Trophoblast cell (in vitro differentiated cells and primary cell): ENCODE measurements at places on chromosomes 7 and 10.

GRCh38 chr7:123135960-123136359 is 63.8 kb downstream of the SLC13A1 start:
- H3K27me3 ChIP-seq, result no peaks in the 10 kb centered on the region
- no peak for DNase-seq
- no peak overlapping the region for H3K4me3 ChIP-seq
- no peak overlapping the region for H3K27ac ChIP-seq
- H3K36me3 ChIP-seq, result no peaks in the 10 kb centered on the region

GRCh38 chr7:28956608-28957063 is 1.5 kb downstream of the TRIL start:
- peaks cover 20% of the 10 kb centered on the region for H3K4me1 ChIP-seq
- H3K36me3 ChIP-seq, result no peaks in the 10 kb centered on the region
- H3K27ac ChIP-seq, result peak overlapping the region; percentile 76

- no peak for DNase-seq
- H3K36me3 ChIP-seq, result no peaks in the 10 kb centered on the region
- H3K4me1 ChIP-seq, result peaks cover 18% of the 10 kb centered on the region
- H3K27ac ChIP-seq, result no peak overlapping the region
- H3K27me3 ChIP-seq, result no peaks in the 10 kb centered on the region
- H3K4me3 ChIP-seq, result no peak overlapping the region
Measured at GRCh38 chr10:4059471-4060138, 274.6 kb upstream of the KLF6 start.

DNA sequence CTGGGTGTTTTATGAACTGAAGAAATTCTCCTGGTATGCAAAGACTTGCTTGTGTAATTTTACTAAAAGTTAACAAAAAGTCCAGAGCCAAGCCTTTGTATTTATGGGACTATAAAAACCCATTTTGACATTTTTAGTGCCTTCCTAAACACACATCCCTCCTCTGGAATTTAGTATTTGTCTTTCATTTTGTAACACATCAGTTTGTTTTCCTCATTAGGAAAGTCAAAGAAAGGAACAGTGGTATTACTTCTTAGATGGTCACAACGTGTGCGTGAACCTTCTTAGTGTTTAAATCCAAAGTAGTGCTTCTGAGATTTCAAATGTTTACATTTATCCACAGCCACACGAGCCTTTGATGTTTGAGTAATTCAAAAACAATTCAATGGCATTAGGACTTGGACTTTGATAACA is 103.2 kb upstream of the TMEM106B start:
- no peaks in the 10 kb centered on the region for H3K36me3 ChIP-seq
- no peaks in the 10 kb centered on the region for H3K27me3 ChIP-seq
- peaks cover 3% of the 10 kb centered on the region for H3K4me1 ChIP-seq
- no peak overlapping the region for H3K27ac ChIP-seq
- no peak overlapping the region for H3K4me3 ChIP-seq

DNA sequence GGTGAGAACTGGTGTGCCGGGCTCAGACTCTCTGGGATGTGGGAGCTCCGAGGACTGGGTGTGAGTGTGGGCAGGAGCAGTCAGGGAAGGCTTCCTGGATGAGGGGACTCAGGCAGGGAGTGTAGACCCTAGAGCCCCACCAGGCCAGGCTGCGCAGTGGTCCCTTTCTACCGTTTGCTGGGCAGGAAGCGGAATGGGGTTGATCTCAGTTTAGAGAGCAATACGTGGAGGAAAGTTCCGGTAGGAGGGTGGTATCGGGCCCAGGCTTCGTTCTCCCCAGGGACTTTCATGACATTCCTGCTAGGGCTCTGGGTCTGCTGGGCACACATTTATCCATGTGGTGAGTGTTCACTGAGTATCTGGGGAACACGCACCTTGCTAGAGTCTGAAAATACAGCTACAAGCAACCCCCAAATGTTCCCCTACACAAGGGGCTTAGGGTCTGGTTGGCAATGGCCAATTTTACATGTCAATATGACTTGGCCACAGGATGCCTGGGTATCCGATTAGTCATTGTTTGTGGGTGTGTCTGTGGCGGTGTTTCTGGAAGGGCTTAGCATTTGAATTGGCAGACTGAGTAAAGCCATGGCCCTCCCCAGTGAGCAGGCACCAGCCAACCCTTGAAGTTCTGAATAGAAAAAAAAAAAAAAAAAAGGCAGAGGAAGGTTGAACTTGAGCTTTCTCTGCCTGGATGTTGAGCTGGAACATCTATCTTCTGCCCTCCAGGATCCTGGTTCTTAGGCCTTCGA is 20.8 kb downstream of the GHRHR start:
- H3K36me3 ChIP-seq, result no peaks in the 10 kb centered on the region
- H3K4me3 ChIP-seq, result no peak overlapping the region
- DNase-seq, result no peak

DNA sequence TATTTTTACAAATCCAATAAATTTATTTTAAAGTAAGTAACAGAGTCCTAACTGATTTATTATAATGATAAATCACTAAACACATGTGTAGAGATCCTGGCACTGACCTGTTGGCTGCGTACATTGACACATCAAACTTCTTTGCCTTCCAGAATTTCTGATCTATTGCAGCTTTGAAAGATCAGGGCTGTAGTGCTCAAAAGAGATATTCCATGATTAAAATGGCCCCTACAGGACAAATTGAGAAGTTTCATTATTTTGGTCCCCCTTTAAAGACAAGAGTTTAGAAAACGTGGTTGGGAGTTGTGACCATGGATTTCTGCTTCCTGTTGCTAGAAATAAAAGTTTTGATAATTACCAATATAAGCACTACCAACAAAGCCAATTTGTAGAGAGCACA is 87.7 kb upstream of the PDK4 start:
- no peak overlapping the region for H3K27ac ChIP-seq
- no peaks in the 10 kb centered on the region for H3K4me1 ChIP-seq
- DNase-seq, result peak; percentile 50
- H3K4me3 ChIP-seq, result no peak overlapping the region

- no peak overlapping the region for H3K4me3 ChIP-seq
- no peaks in the 10 kb centered on the region for H3K36me3 ChIP-seq
- H3K4me1 ChIP-seq, result peaks cover 9% of the 10 kb centered on the region
- H3K27ac ChIP-seq, result peak overlapping the region; percentile 96
Measured at GRCh38 chr10:60139798-60140566, 233.6 kb upstream of the CCDC6 start.

DNA sequence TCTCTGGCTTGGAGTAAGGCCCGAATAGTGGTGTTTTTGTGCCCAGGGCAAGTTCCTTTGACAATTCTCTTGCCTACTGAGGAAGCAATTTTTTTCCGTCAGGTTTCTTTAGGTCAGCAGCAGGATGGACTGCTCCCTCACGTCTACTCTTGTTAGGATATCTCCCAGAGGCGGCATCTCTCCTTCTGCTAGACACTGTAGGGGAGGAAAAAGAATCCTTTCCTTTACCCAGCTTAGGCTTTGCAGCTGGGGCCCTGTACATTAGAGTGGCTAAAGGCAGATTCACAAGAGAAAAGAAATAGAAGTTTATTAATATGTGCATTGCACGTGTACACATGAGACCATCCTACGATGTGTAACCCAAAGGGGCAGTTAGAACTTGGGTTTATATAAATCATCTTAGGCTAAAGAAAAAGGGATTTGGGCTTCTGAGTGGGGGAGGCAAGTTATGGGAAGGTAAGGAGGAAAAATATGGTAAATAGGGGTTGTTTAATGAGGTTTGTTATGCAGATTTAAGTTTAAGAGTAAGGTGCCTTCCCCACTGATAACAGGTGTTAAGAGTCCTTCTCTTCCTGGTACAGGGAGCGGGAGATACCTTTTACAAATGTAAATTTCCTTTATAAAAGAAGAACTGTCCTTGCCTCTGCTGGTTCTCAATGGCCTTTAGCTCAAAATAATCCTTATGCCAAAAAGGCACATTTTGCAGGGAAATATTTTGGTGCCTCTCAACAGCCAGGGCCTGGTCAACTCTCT is 156.4 kb downstream of the AOAH start:
- no peak overlapping the region for H3K27ac ChIP-seq
- no peaks in the 10 kb centered on the region for H3K27me3 ChIP-seq
- no peak overlapping the region for H3K4me3 ChIP-seq
- no peaks in the 10 kb centered on the region for H3K4me1 ChIP-seq
- no peak for DNase-seq

DNA sequence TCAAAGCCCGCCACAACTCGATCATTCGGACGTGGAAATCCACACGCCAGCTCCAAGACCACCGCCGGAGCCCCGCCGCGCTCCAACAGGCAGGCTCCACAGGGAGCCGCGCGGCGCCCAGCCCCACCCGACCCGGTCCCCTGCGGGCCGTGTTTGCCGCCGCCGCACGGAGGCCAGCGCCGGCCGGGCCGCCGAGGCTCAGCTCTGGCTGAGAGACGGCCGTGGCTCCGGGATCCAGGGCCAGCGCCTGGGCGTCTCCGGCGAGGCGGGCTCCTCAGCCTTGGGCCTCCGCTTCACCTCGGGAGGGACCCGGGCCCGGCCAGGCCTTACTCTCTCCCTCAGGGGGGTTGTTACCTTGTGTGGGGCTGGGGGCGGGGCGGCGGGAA is 333 bp downstream of the SMNDC1 start:
- peaks cover 10% of the 10 kb centered on the region for H3K36me3 ChIP-seq
- DNase-seq, result peak; percentile 51
- H3K27me3 ChIP-seq, result no peaks in the 10 kb centered on the region
- no peaks in the 10 kb centered on the region for H3K4me1 ChIP-seq
- H3K27ac ChIP-seq, result peak overlapping the region; percentile 82

- no peaks in the 10 kb centered on the region for H3K27me3 ChIP-seq
- no peaks in the 10 kb centered on the region for H3K4me1 ChIP-seq
- no peak overlapping the region for H3K27ac ChIP-seq
- no peaks in the 10 kb centered on the region for H3K36me3 ChIP-seq
Measured at GRCh38 chr7:52309631-52310030, 725.8 kb upstream of the POM121L12 start.

GRCh38 chr10:11106621-11107374 is 89.1 kb downstream of the CELF2 start:
- no peak overlapping the region for H3K4me3 ChIP-seq
- H3K27me3 ChIP-seq, result no peaks in the 10 kb centered on the region
- H3K36me3 ChIP-seq, result no peaks in the 10 kb centered on the region
- DNase-seq, result no peak

DNA sequence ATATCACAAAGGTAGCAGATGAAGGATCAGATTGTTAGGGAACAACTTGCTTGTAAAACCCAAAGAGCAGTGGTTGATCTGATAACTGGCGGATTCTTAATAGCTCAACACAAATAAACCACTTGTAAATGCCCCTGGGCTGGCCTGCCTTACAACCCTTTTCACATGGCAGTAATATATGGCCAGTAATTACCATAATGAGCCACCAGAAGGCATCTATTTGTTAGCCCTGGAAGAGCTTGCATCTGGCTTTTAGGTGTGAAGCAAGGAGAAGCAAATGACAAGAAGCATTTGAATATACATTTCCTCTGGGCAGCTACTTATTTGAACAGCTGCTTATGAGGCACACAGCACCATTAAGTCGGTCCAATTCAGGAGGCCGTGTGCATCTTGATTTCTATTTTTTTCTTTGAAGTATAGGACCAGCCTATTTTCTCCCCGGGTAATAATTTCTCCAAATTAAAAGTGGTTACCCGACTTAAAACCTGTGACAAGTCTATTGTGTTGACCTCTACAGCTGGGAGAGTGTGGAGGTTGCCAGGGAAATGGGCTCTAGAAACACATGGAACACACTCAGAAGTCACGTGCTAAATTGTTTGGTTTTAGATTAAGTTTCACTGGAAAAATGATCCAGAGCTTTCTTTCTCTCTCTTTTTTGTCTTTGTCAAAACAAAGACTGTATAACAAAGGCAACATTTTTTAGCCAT is 113.4 kb downstream of the SEM1 start:
- H3K36me3 ChIP-seq, result no peaks in the 10 kb centered on the region
- H3K4me1 ChIP-seq, result peaks cover 2% of the 10 kb centered on the region
- no peak overlapping the region for H3K4me3 ChIP-seq
- H3K27ac ChIP-seq, result no peak overlapping the region
- H3K27me3 ChIP-seq, result peaks cover 8% of the 10 kb centered on the region
- DNase-seq, result peak; percentile 46

DNA sequence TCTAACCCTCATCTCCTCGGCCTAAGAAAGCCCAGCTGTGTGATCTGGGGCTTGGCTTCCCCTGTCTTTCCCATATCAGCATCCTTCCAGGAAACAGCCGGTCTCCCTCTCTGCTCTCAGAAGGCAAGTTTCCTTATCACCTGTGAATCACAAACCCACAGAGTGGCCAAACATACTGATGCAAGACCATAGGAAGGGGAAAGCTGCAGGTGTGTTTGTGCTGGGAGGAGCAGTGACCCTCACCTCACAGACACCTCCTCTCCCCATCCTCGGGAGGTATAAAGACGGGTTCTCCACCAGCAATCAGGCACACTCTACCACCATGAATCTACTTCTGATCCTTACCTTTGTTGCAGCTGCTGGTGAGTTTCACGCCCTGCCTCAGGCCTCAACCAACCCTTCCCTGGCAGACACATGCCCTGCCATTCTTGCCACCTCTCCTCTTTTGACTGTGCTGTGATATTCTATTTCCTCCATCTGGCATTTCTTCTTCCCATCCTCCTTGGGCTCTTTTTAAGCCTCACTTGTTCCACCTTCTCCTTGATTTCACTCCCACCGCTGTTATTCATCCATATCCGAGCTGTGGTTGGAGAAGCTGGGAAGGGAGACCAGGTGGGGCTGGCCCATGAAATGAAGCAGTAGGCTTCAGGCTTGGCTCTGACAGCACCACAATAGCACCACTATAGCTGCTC is at the start of gene PRSS2:
Gene PRSS2 (plus strand): TSS at position 310 of the 692 bp plus-strand sequence. CDS start 13 bp downstream, at position 323.
- peak; percentile 21 for DNase-seq
- no peaks in the 10 kb centered on the region for H3K36me3 ChIP-seq
- H3K4me1 ChIP-seq, result no peaks in the 10 kb centered on the region

- no peaks in the 10 kb centered on the region for H3K36me3 ChIP-seq
- no peak overlapping the region for H3K27ac ChIP-seq
- no peaks in the 10 kb centered on the region for H3K27me3 ChIP-seq
- no peaks in the 10 kb centered on the region for H3K4me1 ChIP-seq
- no peak overlapping the region for H3K4me3 ChIP-seq
Measured at GRCh38 chr10:52172581-52172980, 141.5 kb upstream of the DKK1 start.

GRCh38 chr7:50690541-50691011 is 92.1 kb downstream of the GRB10 start:
- no peak overlapping the region for H3K27ac ChIP-seq
- H3K4me3 ChIP-seq, result no peak overlapping the region
- peaks cover 5% of the 10 kb centered on the region for H3K4me1 ChIP-seq
- H3K27me3 ChIP-seq, result no peaks in the 10 kb centered on the region
- peaks cover 7% of the 10 kb centered on the region for H3K36me3 ChIP-seq
- no peak for DNase-seq

GRCh38 chr7:110591341-110591740 is 499.6 kb upstream of the LRRN3 start:
- H3K27ac ChIP-seq, result no peak overlapping the region
- H3K27me3 ChIP-seq, result no peaks in the 10 kb centered on the region
- no peaks in the 10 kb centered on the region for H3K4me1 ChIP-seq
- no peak for DNase-seq
- H3K4me3 ChIP-seq, result no peak overlapping the region

GRCh38 chr7:131764143-131764775 is 207.8 kb upstream of the PODXL start:
- no peaks in the 10 kb centered on the region for H3K27me3 ChIP-seq
- H3K4me1 ChIP-seq, result no peaks in the 10 kb centered on the region
- H3K36me3 ChIP-seq, result no peaks in the 10 kb centered on the region

- no peaks in the 10 kb centered on the region for H3K36me3 ChIP-seq
- no peaks in the 10 kb centered on the region for H3K27me3 ChIP-seq
- no peak overlapping the region for H3K27ac ChIP-seq
- no peaks in the 10 kb centered on the region for H3K4me1 ChIP-seq
- DNase-seq, result no peak
Measured at GRCh38 chr10:45500798-45501197, 126.8 kb downstream of the ALOX5 start.
